Dorsolateral prefrontal cortex (tissue), 122 donors: ENCODE measurements at places on chromosomes 12 and 14. TPM values are rescaled to one million over a fixed set of nuclear protein-coding genes. Genes with fewer than 3 reads are reported as not detected.

The CPM gene
- 41.7 TPM for total RNA-seq

The HOXC9 gene
- total RNA-seq = not detected

GRCh38 chr12:124490584-124491305 is 76.7 kb downstream of the NCOR2 start:
- peak; percentile 71 for DNase-seq

The RASSF8 gene
- 106 TPM for total RNA-seq

GRCh38 chr12:12491606-12492005 is 71.1 kb downstream of the DUSP16 start:
- DNase-seq = no peak

- DNase-seq = no peak
Observed at GRCh38 chr12:54240971-54241588, 38.8 kb downstream of the CBX5 start.

The SERPINA3 gene
- 32.8 TPM for total RNA-seq

DNA sequence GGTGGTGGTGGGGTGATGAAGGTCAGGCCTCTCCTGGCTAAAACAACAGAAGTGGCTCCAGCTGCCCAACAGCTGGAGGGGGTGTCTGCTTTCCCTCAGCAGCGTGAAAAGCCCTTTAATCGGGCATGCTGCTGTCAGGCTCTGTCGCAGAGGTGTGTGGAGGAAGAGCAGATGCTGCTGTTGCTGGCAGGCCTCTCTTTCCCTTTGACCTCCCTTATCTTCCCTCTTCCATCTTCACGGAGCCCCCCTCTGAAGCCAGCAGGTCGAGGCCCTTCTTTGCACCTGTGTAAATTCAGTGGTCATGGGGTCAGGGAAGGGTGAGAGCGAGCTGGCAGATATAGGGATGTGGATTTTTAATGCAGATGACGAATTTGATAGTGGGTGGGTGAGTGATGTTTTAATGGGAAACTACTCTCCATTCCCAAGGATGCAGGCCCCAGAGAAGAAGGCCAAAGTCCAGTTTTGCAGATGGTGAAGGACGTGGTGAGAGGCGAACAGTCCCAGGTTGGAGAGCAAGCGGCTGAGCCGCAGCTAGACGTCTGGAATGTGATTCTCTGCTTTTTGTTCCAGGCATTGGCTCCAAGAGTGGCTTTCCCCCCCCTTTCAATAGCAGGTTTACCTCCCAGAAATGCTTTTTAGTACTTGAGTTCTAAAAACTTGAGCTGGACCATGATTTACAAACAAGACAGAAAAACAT is 64.0 kb downstream of the SMOC1 start:
- no peak for DNase-seq
